ENCODE measurements at places on chromosomes 6 and 20.

DNA sequence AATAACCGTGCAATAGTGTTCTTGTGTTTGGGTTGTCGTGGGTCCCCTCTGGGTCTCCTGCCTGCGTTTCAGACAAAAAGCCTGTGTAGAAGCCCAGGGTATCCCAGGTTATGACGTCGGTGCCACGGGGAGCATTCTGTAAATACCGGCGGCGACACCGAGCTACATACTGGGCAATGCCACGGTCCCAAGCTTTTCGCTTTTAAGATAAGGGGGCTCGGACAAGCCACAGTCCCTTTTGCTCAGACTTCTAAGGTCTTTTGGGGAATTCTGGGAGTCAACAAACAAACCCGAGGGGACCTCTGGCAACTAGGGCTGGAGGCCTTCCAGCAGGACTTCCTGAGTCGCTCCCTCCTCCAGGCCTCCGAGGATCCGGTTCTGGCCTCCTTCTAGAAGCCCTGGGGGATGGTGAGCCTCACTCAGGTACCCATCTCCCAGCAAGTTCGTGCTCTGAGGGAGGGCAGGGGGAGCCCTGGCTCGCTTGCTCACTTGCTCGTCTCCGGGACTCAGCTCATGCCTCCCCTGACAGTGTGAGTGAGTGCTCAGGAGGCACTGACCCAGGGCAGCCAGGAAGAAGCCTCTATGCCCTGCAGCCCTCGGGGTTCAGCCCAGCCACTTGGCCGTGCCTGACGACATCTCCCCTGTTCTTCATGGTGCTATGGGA is 62.4 kb upstream of the MRPS10 start:
- DNase-seq: no peak

- DNase-seq: no peak
Observed at GRCh38 chr6:153729189-153729588, 309.9 kb upstream of the OPRM1 start.

- DNase-seq: no peak
Observed at GRCh38 chr6:3798055-3798919, 46.8 kb upstream of the PXDC1 start.

GRCh38 chr20:60271597-60271996 is 313.4 kb downstream of the CDH26 start:
- no peak for DNase-seq

DNA sequence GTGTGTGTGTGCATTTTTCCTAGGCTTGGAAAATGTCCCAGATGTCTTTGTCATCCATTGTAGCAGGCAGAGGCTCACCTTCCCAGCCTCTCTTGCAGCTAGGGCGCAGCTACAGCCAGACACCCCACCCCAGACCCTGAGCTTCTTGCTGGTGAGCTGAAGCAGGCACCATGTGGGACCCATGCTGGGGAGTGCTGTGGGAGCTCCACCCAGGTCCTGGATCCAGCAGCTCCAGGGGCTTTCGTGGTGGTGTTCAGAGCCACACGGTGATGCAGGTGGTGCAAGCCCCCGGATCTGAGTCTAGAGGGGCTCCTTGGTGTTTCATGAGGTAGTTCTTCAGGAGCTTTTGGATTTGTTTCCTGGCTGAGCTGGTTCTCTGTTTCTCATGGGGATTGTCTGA is 56.0 kb upstream of the ZFP64 start:
- DNase-seq: no peak

- no peak for DNase-seq
Observed at GRCh38 chr20:24670981-24671380, 201.6 kb downstream of the SYNDIG1 start.

GRCh38 chr6:147207351-147207750 is 3.1 kb downstream of the STXBP5 start:
- no peak for DNase-seq

DNA sequence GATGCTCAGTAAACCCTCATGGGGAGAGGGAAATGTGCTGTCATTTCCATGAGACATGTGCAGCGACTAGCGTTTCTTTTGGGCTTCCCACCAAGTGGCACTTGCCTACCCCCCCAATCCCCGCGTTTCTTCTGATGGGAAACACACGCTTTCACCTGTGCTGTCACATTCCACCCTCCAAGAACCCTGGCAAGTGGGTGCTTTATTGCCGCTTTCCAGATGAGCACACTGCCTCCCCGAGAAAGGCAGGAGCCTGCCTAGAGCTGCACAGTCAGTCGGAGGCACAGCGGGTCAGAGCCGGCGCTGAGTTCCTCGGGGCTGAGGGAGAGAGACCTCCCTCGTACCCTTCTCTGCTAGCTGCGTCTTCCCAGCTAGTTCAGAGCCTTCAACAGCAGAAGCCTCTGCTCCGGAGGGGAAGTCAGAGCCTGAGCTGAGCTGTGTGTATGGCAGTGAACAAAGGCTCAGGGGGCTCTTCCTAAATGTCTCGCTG is 12.3 kb upstream of the CCDC167 start:
- DNase-seq: no peak

GRCh38 chr20:37365760-37366638 is 20.1 kb downstream of the SRC start:
- no peak for DNase-seq

DNA sequence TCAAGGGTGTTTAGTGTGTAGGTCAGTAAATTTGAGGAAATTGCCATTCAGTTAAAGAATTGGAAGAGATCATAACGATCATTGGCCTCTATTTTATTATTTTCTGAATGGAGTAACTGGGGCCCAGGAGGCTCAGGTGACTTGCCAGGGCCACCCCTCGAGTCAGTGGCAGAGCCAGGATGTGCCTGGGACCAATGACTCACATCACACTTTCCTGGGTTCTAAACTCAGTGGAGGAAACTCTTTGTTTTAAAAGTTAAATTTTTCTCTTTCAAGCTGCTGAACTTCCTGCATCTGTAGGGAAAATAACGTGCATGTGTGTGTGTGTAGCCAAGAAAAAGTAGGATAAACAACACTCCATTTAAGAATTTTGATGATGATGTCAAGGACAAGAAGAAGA is 135.5 kb downstream of the MYLK4 start:
- DNase-seq: no peak

GRCh38 chr6:52566853-52567279 is 10.0 kb downstream of the TRAM2 start:
- no peak for DNase-seq

DNA sequence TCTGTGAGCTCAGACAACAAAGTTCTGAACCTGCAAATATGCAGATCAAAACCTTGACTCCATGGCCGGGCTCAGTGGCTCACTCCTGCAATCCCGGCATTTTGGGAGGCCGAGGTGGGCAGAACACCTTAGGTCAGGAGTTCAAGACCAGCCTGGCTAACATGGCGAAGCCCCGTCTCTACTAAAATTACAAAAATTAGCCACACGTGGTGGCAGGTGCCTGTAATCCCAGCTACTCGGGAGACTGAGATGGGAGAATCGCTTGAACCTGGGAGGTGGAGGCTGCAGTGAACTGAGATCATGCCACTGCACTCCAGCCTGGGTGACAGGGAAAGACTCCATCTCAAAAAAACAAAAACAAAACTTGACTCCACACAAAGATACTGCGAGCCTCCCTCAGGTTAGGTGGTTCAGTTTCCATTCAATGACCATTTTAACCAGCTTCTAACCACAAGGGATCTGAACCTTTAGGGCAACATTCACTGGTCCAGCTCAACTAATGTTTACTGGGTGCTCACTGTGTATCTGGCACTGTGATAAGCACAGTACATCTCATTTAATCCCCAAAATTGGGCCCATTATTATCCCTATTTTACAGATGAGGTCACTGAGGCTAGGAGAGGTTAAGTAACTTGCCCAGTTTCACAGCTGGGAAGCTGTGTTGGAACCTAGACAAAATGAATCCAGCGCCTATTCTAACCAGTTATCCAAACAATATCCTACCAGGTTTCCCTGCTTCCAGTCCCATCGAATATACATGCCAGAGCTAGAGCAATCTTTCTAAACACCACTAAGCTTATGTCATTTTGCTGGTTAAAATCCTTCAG is 1.8 kb downstream of the SNRPB start:
- DNase-seq: no peak

GRCh38 chr6:98831057-98831958 is 3.1 kb upstream of the POU3F2 start:
- DNase-seq: no peak

DNA sequence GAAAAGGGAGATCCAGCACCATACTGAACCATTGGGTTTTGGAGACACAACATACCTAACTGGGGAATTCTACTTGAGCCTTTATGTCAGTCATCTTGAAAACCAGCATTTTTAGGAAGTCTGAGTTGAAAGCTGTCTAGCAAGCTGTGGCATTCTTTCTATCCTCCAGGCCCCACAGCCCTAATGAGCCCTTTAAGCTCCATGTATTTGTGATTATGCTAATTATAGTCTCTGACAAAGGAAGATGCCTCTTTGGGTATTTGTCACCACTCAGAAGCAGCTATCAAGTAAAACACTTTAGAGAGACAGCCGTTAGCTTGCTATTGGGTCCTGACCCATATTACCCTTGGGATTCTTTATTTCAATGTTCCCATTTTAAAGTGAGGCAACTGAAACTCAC is 159.5 kb upstream of the MANEA start:
- no peak for DNase-seq

DNA sequence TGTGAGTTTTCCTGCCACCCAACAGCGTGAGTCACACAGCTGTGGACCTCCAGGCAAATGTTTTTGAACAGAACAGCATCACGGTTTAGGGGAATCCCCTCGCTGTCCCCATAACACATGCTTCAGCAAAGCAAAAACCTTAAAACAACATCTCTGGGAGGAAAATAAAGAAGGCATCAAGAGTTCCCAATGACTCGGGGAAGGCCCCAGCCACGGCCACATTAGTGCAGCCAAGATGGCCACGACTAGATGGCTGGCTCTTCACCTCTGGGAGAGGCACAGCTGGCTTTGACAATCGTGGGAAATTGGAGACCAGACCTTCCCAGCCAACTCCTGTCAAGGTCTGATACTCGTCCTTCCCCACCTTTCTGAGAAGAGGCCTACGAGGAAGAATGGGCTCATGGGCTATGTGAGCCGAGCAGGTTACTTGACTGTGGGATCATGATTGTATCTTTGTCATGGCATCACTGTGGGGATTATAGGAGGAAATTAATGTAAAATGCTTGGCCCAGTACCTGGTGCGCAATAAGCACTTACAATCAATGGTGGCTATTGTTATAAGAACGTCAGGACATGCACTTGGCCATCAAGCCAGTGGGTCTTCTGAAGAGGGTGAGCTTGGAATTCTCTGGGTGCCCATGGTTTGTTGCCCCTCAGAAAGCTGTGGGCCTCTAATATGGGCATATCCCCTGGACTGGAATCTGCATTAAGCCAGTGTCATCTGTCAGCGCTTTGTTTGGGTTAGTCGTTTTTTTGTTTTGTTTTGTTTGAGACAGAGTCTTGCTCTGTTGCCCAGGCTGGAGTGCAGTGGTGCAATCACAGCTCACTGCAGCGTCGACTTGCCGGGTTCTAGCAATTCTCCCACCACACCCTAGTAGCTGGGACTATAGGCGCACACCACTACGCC is 43.6 kb downstream of the FGD2 start:
- no peak for DNase-seq

GRCh38 chr6:53892707-53893106 is 97.9 kb downstream of the LRRC1 start:
- DNase-seq: no peak

GRCh38 chr6:122853259-122853995 is 64.4 kb downstream of the SMPDL3A start:
- DNase-seq: no peak

DNA sequence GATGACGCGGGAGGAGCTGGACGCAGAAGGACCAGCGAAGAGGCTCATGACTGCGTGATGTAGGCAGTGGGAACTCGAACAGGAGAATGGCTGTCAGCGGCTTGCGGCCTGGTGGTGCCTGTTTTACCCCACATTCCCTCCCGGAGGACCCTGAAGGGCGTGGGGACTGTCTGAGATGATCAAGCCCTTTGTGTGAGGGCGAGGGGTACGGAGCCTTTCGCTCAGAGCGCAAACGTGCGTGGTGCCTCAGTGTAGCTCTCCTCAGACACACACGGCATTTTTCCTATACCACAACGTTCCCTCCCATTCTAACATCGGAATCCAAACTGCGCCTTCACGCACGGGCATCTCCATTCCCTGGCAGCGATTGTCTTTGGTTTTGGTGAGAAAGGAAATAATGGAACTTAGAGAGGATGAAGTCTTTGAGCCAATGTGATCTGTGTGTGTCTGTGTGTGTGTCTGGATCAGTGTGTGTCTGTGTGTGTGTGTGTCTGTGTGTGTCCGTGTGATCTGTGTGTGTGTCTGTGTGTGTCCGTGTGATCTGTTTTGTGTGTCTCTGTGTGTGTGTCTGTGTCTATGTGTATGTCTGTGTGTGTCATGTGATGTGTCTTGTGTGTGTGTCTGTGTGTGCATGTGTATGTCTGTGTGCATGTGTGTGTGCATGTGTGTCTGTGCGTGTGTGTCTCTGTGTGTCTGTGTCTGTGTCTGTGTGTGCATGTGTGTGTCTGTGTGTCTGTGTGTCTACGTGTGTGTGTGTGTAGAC is 5.3 kb downstream of the PTK6 start:
- no peak for DNase-seq

DNA sequence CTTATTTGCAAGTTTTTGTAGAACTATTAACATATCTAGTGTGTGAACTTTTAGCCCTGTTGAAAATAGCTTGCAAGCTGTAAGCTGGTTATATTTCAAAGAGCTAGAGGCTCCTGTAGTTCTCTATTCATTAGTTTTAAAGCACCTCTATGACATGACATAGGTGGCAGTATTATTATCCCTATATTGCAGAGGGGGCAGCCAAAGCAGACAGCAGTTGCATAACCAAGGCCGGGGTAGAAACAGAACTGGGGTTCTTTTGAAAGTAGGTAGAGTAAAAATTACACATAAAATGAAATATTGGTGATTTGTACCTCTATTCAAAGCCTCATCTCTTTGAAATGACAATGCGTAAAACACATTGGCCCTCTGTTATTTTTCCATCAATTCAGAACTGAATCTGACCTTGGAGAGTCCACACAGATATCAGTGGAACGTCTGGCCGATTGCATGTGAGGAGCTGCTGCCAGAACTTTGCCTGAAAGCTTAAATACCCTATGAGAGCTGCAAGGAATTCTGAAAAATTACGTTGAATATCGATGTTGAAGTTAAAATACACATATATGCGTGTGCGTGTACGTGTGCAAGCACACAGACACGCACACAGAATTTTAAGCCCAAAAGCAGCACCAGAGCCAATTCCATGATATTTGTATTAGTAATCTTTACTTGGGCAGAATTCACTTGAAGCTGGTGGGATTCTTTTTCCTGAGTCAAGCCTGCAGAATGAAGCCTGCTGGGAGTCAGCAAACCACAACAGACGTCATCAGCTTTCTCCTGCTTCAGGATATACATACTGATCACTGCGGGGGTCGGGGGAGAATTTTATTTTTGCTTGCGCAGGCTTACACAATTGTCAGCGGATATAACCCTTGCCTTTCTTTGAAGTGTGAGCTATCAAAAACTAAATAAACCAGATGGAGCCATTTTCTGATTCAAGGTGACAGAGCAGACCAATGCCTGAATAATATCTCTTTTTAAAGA is 163.2 kb downstream of the PDE7B start:
- no peak for DNase-seq

DNA sequence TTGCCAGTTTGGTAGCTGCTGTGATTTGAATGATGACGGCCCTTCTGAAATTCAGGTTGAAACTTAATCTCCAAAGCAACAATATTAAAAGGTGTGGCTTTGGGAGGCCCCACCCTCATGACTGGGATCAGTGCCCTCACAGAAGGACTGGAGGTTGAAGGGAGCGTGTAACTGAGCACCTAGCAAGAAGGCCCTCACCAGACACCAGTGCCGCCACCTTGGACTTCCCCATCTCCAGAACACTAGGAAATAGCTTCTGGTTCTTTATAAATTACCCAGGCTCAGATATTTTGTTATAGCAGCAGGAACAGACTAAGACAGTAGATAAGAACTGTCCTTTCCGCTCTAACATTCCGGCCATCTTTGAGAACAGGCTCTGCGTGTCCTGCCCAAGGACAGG is 243.1 kb downstream of the DLL1 start:
- DNase-seq: no peak

Measured in renal cortex interstitium (tissue), 15 donors.